AG04449 (cell line): ENCODE measurements at places on chromosomes 2 and 18.

DNA sequence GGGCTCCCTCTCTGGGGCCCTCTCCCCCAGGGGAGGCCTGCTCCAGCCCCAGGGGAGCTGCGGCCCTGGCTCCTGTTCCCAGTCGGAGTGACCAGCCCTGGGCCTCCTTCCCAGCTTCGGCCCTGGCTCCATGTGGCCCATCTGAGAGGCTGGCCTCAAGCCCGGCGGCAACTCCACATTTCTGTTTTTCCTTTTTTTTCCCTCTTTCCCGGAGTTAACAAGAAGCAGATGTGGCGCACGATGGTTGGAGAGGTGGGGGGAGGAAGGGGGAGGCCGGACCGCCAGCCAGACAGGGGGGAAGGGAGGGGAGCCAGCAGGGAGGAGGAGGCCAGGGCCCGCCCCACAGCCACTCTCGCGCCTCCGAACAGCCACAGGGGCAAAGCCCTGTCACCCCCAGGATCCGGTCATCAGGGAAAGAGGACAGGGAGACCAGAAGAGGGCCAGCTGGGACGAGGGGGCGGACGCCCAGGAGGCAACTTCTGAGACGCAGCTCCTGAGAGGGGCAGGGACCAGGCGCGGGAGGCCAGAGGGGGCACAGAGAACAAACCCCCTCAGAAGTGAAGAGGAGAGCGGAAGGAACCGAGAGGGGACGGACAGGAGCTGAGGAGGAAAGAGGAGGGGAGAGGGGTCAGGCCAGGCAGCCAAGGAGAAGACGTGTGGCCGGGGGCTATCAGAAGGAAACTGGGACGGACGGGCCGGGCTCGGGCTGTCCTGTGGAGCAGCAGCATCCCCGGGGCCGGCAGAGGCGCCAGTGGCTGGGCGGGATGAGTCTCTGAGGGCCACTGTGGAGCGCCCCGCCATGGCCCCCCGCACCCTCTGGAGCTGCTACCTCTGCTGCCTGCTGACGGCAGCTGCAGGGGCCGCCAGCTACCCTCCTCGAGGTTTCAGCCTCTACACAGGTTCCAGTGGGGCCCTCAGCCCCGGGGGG, at the start of gene EMILIN1:
EMILIN1 (plus strand) TSS at position 349 of the 928 bp plus-strand sequence; CDS start at position 800, 451 bp downstream.
- peak; percentile 83 for DNase-seq

DNA sequence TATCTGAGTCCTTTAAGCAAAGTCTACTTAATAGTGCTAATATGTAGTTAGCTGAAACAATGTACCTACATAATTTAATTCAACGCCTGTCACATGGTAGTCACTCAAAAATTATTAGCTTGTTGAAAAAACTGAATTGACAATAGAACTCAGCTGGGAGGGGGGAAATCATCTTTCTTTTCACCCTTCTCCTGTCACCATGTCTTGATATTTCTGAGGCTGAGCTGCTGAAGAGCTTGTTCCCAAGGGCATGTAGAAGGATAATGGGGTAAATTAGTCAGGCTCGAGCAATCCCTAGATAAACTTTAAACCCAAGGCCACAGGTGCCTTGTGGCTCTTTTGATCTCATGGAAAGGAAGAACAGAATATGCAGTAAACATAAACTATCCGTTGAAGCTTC, 339.6 kb upstream of the LRATD1 start:
- DNase-seq, result no peak

DNA sequence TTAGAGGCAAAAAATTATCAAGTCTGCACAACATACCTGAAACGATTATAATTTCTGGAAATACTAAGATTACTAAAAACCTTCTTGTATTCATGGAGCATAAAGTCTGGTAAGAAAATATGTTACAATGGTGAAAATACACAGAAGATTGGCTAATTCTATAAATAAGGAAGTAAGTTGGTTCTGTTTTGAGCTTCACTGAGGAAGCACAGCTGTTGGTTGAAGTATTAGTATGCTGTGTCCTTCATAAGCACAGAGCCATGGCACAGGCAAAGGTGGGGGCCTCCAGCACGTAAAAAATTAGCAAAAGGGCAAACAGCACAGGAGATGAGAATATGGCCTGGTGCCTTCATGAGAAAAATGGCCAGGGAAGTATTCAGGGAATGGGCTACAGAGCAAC, 40.4 kb upstream of the ANKRD62 start:
- no peak for DNase-seq

- no peak for DNase-seq
These were observed 136.1 kb downstream of the PARD3B start for GRCh38 chr2:204681412-204681811.
